Occipital lobe (tissue), 3 donors: ENCODE measurements at places on chromosomes 6 and 20. TPM values are rescaled to one million over a fixed set of nuclear protein-coding genes. Genes with fewer than 3 reads are reported as not detected.

Gene CDH26
- total RNA-seq, result 1.4 TPM

Gene ARMC2
- 15.3 TPM for total RNA-seq

Gene TFAP2D
- 0.47 TPM for total RNA-seq

Gene GLP1R
- not detected for total RNA-seq

Gene DUSP15
- total RNA-seq, result 3.0 TPM

Gene RNF144B
- total RNA-seq, result 3.1 TPM

Gene SLC22A16
- 0.31 TPM for total RNA-seq

Gene ASXL1
- total RNA-seq, result 70.2 TPM

Gene COL9A1
- 4.4 TPM for total RNA-seq

Gene ATAT1
- total RNA-seq, result 38.4 TPM
